ENCODE measurements at places on chromosomes 16 and 17. TPM values are rescaled to one million over a fixed set of nuclear protein-coding genes. Genes with fewer than 3 reads are reported as not detected.

The CCDC43 gene
- total RNA-seq, result 27.9 TPM

The CSH2 gene
- not detected for total RNA-seq

The KRT28 gene
- total RNA-seq, result not detected

The VPS25 gene
- 108 TPM for total RNA-seq

The C17orf78 gene
- not detected for total RNA-seq

The FOXC2 gene
- 2.0 TPM for total RNA-seq

The SCNN1G gene
- 1.9 TPM for total RNA-seq

The TP53TG3F gene
- total RNA-seq, result not detected

The KRTAP4-5 gene
- not detected for total RNA-seq

The ABCC11 gene
- 0.21 TPM for total RNA-seq

The CRISPLD2 gene
- total RNA-seq, result 1.9 TPM

The VEZF1 gene
- total RNA-seq, result 32.0 TPM

The CNTNAP4 gene
- not detected for total RNA-seq

The MLKL gene
- 7.9 TPM for total RNA-seq

Measured in airway epithelial cell (primary cell).